ENCODE measurements at places on chromosomes 7 and 10.

DNA sequence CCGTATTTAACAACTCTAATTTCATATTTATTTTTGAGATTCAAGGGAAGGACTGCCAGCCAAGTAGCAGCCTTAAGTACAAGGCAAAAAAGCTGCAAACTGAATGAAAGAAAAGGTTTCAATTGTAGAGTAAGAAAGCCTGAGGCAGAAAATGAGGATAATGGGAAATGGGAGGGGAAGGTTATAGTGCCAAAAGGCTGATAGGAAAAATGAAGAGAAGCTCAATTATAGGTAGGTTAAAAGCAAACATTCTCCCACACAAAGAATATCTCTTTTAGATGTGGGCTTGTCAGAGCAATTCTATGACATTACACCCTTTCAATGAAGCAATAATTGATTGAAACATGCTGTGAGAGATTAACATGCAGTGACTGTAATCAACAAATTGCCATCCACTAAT lies 175.3 kb downstream of the RAPGEF5 start:
- DNase-seq = no peak

GRCh38 chr7:156657681-156658080 lies 17.1 kb downstream of the RNF32 start:
- no peak for DNase-seq

DNA sequence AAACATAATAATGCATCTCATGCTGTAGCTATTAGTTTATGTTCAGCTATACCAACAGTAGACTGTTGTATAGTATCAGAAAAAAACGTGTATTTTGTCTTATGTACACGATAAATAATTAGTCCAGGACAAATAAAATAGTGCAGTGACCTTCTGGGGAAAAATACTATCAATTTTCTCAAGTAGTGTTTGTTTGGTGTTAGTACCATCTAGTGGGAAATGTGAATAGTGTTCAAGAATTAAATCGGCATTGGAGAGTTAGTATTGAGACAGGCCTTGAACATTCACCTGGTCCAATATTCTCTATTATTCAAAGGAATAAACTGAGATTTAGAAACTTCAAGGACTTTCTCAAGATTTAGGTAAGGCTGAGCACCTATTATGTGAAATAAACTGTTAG lies 21.7 kb upstream of the OR2A5 start:
- no peak for DNase-seq

DNA sequence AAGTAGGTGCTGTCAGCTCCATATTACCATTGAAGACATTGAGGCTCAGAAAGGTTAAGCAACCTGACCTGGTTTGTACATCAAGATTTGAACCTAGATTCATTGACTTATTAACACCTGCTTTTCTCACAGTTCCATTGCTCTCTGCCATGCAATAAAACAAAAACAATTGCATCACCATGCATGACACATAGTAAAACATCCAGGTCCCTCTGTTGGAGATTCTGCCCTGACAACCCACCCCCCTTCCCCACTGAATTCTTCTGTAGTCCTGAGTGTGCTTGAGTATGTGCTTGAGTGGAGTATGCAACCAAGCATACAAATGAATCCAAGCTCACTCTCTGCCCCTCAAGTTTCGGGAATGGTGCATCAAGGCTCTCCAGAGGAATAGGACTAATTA lies 6.0 kb upstream of the LMBR1 start:
- no peak for DNase-seq

- no peak for DNase-seq
These were observed 928.7 kb downstream of the IPMK start for GRCh38 chr10:57338823-57339558.

DNA sequence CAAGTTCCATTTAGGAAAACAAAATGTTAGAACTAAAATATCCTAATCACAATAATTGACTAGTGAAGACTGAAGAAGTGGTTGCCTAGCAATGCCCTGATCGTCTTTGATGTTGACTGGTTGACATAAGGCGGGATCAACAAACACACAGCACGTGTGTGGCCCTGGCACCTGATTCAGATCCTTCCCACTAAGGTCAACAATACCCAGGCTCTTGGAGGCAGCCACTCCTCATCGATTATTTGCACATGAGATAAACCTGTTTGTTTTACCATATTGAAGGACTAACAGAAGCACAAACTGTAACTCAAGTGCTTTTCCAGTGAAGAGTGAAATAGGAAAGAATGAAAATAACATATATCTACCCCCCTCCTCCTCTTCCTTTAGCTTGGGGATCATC lies 15.6 kb downstream of the FANK1 start:
- DNase-seq = no peak

DNA sequence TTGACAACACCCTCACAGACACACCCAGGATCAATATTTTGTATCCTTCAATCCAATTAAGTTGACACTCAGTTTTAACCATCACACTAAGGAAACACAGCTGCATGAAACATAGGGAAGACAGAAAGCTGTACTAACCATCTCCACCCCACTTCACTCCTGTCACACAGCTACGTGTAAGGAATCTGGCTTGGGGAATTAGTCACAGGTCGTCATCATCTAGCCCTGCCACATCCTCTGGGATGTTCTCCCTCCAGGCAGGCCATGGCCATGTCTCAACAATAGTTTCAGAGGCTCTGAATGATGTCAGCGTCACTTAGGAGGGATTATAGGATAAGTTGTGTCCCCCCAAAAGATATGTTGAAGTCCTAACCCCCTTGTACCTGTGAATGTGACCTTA lies 10.8 kb upstream of the SEMA3C start:
- DNase-seq = no peak

- no peak for DNase-seq
These were observed 53.5 kb downstream of the CDK13 start for GRCh38 chr7:40003597-40003996.
